ENCODE measurements at places on chromosomes 5 and 9.

- no peak for DNase-seq
These were observed 421.1 kb upstream of the FTMT start for GRCh38 chr5:121430538-121430937.

DNA sequence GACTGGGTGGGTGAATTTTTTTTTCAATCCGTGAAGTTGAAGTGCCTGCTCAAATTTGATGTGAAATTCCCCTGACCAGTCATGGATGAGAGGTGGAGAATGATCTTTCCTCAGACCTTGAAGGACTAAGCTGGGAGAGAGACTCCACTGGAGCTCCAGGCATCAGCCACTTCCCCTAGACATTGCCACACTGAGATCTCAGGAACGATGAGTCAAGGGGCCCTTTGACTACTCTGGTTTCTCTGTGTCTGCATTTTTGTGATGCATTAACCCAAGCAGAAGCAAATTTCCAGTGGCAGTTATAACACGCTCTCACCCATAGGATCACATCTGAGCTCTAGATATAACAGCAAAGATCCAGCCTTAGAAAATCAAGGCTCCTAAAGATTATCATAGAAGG, 171.2 kb upstream of the KIF2A start:
- DNase-seq, result no peak

DNA sequence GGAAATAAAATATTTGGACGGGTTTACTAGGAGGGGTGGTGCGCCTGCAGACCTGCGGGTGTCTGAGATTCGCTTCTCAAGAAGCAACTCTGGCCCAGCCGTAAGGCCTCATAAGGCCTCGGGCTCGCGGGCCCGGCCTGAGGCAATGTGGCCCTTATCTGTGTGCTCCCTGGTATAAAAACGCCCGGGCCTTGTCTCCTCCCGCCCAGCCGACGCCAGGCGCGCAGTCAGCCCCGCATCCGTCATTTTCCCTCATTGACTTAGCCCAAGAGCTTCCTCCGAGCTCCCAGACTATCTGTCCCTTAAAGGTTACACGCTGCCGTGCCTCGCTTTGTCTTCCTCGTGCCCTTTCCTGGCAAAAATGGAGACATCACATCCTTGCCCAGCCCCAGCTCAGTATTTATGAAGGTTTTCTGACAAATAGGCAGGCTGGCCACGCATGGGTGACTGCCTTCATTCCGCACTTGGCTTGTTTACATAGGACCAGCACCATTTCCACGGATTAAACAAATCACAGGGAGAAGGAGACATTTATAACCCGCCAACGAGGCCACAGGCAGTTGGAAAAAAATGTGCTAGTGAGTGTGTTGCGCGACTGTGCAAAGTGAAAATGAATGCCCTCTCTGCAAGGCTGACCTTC, 74.5 kb upstream of the TBCA start:
- DNase-seq, result no peak

DNA sequence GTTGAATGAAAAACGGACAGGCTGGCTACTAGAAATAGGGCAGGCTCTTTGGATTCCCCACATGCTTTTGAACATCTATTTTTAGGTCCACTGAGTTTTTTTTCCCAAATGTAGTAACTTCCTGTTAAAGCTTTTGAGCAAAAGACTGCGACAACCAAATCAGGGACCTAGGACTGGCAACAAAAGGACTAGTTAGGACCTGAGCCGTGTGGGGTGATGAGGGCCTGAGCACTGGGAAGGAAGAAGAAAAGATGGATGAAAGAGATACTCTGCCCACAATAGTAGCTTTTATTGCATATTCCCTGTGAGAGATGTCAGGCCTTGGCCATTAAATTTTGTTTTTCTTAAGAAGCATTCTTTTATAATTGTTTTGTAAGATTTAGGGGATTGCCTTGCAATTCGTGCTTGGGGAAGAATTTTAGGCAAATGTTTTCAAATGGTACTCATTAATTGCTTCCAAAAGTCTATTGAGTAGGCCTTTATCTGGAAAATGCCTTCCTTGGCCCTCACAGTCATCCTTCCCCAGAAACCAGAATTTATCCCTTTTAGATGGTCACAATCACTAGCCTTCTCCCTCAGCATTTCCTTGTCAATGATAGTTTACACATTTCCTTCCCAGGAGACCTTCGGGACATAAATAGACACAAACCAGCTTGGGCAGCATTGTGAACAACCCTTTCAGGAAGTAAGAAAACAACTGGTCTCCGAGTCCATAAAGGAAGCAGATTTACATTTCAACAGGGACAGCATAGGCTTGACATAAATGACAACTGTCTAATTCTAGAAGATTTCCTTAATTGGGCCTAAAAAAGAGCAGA, 166.5 kb downstream of the RMI1 start:
- no peak for DNase-seq

- no peak for DNase-seq
These were observed 10.1 kb downstream of the ACO1 start for GRCh38 chr9:32394381-32395049.

GRCh38 chr5:38193015-38193581, 65.3 kb upstream of the EGFLAM start:
- peak; percentile 65 for DNase-seq

- no peak for DNase-seq
These were observed 12.7 kb upstream of the MARCHF11 start for GRCh38 chr5:16192311-16192710.

DNA sequence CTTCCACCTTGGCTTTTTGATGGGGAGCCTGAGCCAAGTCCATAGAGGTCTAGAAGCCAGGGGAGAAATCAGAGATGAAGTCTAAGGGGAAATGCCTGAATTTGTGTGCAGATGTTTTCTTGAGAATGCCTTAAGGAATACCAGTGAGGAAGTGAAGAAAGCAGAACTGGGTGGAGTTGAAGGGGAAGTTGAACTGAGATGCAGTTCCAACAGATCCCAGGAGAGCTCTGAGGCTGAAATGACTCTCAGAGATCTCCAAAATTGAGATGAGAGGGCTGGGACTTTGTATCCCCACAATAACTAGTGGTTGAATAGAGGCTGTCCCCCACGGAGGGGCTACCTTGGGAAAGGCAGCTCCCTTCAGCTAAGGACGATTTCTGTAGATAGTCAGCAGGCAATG, 197.1 kb downstream of the ZNF462 start:
- DNase-seq, result no peak

DNA sequence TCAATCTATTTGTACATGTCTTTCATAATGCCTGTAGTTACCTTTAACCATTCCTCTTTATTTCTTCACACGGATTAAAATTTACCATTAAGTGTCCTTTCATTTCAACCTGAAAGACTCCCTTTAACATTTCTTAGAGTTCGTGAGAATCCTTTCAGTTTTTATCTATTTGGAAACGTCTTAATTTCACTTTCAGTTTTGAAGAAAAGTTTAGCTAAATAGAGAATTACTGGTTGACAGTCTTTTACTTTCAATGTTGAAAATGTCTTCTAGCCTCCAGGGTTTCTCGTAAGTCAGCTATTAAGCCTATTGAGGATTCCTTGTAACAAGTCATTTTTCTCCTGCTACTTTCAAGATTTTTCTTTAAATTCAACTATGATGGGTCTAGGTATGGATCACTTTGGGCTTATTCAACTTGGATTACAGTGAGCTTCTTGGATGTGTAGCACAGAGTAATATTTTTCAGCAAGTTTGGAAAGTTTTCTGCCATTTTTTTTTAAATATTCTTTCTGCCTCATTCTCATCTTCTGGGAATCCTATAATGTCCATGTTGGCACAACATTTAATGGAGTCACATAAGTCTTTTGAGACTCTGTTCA, 48.5 kb downstream of the RFX3 start:
- DNase-seq, result no peak

DNA sequence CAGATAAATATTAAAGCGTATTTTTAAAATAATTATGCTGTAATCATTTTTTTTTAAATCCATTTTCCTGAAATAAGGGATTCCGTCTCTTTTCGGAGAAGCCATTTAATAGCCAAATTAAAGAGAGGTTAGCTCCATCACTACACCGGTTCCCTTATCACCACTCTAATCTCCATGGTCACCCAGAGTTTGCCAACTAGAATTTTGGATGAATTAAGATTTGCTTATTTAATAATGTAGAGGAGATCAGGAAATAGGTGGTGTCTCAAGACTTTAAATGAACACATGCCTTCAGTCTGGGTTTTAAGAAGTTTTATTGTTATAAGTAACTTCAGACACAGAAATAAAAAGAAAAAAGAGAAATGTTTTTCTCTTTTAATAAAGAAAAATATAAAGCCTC, 151.7 kb downstream of the TTC39B start:
- no peak for DNase-seq

GRCh38 chr5:1880377-1881025, 2.2 kb downstream of the IRX4 start:
- no peak for DNase-seq

DNA sequence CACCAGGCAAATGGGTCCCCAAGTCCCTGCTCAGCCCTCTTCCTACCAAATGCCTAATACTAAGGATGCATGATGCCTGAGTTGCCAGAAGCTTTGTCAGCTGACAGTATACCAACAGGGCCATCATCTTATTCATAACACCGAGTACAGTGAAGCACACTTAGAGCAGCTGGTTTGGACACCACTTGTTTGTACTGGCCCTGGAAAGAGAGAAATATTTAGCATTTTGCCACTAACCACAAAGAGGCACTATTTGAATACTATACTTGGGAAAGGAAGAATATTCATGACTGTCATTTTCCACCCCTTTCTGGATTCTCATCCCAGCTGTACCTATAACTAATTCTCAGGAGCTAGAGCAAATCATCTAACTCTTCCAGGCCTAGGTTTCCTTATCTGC, 364.4 kb upstream of the KIF2A start:
- no peak for DNase-seq

DNA sequence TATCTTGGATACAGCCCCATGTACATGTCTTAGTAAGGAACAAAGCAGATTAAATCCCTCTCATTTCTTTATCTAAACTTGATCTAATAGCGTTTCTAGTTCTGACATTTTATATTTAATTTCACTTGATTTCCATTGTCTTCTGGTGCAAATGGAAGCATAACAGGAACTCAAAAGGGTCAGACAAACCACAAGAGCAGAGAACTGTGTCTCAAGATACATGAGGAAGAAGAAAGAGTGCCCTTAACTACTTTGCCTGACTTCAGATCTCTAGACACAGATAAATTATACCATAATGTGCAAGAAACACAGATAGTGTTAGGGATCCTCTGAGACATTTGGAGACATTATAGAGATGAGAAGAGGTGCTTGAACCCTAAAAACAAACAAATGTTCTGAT, 20.7 kb upstream of the STX17 start:
- DNase-seq, result no peak
